SW480 (cell line): ENCODE measurements at places on chromosomes 7 and 10.
A peak's percentile ranks its signal among the peaks of the same experiment; 100 is the strongest.

DNA sequence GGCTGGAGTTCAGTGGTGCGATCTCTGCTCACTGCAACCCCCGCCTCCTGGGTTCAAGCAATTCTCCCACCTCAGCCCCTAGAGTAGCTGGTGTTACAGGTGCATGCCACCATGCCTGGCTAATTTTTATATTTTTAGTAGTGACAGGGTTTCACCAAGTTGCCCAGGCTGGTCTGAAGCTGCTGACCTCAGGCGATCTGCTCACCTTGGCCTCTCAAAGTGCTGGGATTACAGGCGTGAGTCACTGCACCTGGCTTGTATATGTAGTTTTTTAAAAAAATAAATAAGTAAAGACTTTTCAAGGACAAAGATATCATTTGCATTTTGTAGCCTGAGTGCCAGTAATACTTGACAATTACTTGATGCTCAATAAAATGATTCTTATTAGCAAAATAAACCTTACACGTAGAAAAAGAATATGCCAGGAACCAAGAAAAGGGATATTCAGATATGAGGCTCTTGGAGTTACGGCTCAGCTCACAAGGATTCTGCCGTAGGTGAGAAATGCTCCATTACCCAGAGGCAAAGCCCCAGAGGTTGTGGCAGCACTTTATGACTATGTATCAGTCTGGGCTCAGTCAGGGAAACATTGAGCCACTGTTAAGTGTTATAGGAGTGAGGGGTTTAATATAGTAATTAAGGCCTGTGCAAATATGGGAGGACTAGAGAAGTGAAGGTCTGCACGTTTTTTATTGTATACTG, 98.5 kb downstream of the TPST1 start:
- DNase-seq, result no peak

DNA sequence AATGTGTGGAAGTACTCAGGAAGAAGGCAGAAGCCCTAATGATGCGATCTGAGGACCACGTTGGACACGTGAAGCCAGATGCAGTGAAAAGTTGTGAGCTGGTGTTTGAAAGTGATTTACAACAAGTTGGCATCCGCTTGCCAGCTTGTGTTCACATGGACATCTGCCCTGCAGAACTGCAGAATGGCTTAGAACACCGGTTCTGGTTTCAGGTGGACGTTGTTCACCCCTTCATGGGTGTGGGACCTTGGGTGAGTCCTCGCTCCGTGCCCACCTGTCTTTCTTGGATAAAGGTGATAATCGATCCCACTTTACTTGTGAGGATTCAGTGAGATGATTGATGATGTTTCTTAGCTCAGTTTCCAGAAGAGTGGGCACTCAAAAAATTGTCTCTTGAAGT, 53.8 kb downstream of the CAMK1D start:
- DNase-seq, result no peak

DNA sequence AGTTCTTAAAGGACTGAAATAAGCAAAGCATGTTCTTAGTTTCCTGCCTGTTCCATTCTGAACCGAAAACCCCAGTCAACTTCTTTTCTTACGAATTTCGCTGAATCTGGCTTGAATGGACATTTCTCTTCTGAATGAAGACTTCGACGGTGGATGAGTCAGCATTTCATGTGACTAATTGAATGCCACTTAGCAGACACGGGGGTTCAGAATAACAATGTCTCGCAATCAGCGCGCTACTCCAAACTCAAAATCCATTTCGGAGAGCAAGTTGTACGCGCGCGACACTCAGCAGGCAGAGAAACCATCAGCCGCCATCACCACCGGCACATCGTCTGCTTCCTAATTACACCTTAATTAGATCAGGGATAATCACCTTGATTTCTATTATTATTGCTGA, 239.0 kb upstream of the KLF6 start:
- no peak for DNase-seq

DNA sequence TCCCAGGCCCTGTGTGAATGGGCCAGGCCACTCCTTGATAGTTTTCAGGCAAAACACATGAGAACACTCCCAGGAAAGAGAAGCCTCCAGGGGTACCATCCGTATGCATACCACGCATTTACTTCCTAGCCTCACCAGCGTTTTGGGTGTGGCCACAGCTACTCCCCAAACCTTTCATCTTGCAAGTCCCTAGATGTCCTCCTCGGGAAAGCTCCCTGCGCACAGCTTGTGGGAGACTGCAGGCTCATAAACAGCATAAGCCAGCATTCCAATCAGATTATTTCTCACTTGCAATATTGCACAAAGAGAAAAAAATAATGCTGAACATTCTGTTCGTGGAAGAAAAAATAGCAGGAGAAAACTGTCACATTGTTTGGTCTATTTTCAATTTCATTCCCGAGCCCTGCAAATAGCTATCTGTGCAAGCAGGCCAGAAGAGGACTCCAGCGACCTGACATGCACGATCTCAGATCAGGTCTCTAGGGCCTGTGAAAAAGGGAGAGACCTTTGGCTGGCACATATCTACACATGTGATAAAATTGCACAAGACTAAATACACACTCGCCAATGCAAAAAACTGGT, 175.6 kb downstream of the PLXNA4 start:
- no peak for DNase-seq

- no peak for DNase-seq
Observed at GRCh38 chr10:127310923-127311322, 114.5 kb upstream of the INSYN2A start.

- no peak for DNase-seq
Observed at GRCh38 chr7:88700725-88701124, 58.8 kb upstream of the ZNF804B start.

DNA sequence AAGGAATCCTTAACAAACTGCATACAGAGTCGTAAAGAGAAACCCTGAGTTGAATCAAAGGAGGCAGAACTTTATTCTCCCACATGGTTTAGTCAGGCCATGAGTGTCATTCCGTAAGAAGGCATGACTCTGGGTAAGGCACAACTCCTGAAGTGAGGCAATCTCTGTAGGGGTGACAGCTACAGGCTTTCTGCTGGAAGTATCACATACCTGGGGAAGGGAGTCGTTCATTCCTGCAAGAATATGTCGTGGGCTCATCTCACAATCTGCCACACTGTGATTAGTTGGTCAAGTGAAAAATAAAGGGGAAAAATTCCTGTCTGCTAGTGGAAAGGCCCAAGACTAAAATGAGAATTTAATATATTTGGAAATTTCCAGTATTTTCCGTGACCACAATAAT, 392.6 kb downstream of the POM121L12 start:
- no peak for DNase-seq

DNA sequence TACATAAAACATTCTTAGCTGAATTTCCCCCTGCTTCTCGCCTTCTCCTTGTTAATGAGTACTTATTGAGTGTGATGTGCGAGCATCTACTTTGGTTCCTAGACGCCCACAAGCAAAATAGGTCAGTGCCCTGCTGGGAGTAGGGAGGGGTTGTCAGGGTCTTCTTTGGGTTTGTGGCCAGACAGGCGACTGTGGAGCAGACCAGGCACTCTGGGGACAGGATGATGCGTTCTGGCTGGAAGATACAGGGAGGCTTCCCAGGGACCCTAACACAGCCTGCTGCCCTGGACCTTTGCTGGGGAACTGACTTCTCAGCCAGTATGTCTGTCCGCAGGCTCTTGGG, 227.2 kb downstream of the CUX1 start:
- DNase-seq, result no peak

DNA sequence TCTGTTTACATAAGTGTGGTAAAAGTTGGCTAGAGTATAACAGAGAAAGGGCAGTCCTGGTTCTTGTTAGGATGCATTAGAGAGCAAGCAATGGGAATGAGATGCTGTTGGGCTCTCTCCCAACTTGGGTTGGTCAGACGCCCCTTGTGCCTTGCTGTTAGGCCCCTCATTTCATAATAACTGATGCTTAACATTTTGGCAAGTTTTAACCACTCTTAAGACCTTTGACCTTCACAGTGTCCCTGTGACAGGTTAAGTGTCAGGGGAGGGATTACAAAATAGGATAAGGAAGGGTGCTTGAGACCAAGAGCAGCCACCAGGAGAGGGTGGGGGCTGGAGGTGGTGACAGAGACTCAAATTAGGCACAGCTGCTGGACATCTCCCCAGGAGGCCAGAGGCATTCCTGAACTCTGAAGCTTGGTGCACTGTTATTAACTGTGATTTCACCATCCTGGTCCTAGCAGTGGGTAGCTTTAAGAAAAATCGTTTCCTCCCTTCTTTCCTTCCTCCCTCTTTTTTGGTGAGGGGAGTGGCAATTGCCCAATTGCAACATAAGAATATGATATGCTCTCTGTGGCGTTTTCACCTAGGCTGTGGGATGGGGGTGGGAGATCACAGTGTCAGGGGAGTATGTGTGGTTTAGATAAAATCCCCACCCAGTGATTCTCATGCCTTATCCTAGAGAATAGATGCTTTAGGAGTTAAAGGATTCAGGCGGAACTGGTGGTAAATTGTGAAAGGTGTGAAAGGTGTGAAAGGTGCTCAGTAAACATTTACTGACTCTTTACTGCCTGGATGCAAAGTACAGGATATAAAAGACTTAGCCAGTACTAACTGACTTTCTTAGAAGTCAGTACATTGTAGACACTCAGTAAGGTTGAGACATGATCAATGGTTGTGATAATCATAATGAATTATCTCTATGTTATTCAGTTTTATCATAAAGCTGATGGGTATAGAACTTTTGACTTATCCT, 270.5 kb downstream of the BICC1 start:
- DNase-seq, result no peak

DNA sequence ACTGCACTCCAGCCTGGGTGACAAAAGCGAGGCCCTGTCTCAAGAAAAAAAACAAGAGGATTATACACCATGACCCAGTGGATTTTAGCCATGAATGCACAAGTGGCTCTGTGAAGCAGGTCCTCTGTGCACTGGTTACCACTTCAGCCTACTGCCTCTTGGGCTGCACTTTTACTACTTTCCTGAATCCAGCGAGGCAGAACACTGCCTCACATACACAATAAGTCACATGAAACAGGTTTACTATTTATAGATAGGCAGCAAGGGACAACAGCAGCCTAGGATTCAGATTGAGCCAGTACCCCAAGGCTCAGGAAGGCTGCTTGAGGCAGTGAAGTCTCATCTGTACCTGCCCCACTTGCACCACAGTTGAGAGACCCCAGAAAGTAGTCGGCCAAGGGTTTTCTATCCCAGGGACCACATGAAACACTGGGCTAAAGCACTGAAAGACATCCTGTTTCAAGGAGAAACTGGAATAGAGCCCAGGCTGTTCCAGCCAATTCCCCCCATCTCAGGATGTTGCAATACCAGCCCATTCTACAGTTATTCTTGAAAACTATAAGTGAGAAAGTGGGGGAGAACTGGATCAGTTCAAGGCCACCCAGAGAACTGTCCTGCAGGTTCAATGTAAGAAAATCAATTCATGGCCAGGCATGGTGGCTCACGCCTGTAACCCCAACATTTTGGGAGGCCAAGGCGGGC, 10.3 kb upstream of the OGDH start:
- DNase-seq, result peak; percentile 19

DNA sequence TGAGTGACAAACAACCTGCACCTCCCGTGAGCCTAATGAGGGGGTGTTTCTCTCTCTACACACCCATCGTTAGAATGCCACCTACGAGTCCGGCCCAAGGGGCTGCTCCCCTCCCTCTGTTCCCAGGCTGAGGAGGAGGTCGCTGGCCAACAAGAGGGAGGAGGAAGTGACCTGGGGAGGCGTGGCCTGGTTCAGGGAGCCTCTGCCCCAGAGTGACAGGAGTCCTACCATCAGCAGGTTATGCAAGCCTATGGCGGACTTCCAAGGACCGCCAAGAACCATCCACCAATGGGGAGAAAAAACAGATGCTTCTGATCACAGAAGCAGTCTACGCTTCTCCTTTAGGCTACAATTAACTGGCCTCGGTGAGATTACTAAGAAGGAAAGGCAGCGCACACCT, 12.3 kb upstream of the EGFR start:
- no peak for DNase-seq

DNA sequence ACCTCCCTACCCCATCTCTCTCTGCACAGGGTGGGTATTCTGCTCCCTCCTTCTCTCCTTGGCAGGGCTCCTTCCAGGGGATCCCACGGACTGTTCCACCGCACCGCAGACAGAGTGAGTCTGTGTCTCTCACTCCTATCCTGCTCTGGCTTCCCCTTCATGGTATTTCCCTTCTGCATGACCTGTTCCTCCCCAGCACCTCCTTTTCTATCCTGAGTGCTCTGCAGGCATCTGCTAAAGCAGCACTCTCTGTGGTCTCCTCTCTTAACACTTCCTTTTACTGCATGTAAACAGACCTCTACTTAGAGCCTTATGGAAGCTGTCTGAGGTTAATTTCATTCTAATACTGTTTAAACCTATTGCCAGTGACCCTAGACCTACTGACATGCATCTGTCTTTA, 171.5 kb downstream of the CCSER2 start:
- no peak for DNase-seq

- DNase-seq, result no peak
Observed at GRCh38 chr10:62796896-62797295, 7.6 kb upstream of the ADO start.

DNA sequence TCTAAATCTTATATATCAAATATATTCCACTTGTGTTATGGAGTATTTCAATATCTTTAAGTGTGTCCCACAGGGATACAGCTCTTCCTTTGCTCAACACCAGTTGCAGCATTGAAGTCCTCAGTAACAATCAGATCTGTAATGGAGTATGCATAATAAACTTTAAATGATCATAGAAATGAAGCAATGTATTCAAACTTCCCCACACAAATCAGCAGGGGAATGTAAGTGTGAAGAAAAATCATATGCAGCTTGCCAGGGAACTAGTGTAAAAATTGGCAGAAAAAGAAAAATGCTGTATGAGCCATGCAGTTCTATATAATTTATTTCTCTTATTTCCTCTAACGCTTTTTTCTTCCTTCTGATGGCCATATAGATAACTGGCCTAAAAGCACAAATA, 444.3 kb upstream of the VSTM2A start:
- no peak for DNase-seq

DNA sequence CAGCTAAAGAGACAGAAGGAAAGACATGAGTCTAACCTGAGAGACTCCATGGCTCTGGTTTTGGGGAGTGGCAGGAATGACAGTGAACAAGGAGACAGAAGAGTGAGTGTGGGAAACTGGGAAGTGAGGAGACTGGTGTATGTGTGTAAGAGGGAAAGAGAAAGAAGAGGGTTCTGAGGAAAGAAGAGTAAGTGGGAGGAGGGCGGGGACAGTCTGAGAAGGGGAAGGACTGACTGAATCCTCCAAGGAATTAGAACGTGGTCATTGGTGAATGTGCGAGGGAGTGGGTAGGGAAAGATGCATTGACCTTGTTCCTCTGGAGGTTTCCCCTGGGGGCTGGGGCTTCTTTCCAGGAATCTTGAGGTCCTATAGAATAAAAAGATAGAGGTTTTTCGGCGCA, 26.6 kb downstream of the WNT8B start:
- DNase-seq, result no peak

- no peak for DNase-seq
Observed at GRCh38 chr10:129854796-129855705, 109.0 kb downstream of the EBF3 start.

- peak; percentile 38 for DNase-seq
Observed at GRCh38 chr10:70722820-70723424, 50.6 kb downstream of the ADAMTS14 start.
